ENCODE measurements at places on chromosomes 6 and 20.

DNA sequence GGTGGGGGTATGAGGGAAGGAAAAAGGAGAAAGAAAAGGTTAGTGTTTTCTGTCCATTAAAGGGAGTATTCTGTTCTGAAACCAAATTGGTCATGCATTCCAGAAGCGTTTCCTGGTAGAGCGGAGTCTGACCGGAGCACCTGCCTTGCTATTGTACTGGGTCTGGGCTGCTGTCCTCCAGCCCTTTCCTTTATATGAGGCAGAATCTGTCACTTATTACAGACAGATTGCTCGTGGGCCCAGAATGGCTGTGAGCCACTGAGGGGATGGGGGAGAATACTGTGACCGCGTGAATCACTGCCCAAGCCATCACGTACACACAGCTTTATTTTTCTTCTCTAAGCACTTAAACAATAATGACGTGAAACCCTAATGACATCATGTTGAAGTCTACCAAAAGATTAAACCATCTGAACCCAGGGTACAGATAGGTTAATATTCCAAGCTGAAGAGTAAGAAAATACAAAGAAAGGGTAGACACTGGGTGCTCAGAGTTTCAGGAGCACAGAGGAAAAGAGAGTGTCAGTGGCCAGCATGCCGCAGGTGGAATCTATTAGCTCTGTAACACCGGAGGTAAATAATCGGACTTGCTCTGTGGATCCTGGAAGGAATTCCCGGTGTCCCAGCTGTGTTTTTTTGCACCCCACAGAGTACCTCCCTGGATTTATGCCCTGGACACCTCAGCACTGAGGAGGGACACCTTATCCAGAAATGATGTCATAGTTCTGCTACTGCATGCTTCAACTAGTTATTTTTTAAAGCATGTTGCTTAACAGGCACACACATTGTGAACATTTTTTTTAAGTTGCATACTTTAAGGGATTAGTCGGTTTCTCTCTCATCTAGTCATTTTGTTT, 573.3 kb downstream of the PKHD1 start:
- DNase-seq = no peak

- no peak for DNase-seq
Measured at GRCh38 chr20:25306991-25307903, 59.4 kb downstream of the PYGB start.

DNA sequence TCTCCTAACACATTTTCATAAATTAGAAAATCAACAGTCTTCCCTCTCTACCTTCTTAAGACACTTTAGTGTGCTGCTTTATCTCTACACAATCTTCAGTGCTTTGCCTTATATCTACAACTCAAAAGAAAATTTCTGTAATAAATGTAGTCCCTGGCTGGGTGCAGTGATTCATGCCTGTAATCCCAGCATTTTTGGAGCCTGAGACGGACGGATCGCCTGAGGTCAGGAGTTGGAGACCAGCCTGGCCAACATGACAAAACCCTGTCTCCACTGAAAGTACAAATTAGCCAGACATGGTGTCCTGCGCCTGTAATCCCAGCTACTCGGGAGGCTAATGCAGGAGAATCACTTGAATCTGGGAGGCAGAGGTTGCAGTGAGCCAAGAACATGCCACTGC, 9.7 kb upstream of the EDN1 start:
- DNase-seq = no peak

- no peak for DNase-seq
Measured at GRCh38 chr20:47175493-47175892, 181.0 kb downstream of the ZMYND8 start.

- no peak for DNase-seq
Measured at GRCh38 chr6:161290751-161291150, 16.9 kb upstream of the AGPAT4 start.

GRCh38 chr6:41442352-41442672, 103.9 kb upstream of the FOXP4 start:
- DNase-seq = no peak

- no peak for DNase-seq
Measured at GRCh38 chr6:52573295-52573694, 3.6 kb downstream of the TRAM2 start.

DNA sequence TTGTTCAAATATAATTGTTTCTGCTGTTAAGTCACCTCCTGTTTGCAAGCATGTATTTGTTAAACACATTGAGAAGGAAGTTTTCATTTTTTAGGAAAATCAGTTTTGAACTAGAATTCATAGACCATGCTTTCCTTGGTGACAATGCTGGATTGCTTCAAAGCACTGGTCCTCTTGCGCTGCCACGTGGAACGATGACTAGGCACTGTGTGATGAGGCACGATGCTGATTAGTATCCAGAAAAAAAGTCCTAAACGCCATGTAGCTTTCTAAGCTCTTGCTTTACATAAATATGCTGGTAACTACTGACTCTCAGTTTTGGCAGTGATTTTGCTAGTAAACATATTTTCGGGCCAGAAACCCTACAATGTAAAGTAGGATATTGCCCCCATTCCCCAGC, 11.1 kb upstream of the EXOC2 start:
- no peak for DNase-seq

DNA sequence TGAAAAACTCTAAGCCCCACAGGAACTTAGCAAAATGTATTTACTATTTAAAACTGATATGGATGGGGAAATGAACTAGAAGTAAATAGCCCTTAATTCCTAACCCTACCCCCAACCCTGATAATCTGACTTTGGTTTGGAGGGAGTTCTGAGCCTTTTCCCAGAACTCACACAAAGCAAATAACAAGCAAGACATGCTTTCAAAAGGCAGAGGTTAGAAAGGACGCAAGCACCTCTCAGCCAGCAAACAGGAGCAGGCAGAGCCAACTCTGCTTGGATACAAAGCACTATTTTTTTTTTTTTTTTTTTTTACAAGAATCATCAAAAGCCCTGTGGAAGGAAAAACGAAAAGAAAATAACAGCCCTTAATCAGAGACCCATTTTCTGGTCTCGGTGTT, 58.7 kb downstream of the SLC22A23 start:
- DNase-seq = no peak

- no peak for DNase-seq
Measured at GRCh38 chr6:35919085-35919826, 1.6 kb downstream of the SRPK1 start.

GRCh38 chr6:113539623-113540022, 317.5 kb upstream of the MARCKS start:
- no peak for DNase-seq

- no peak for DNase-seq
Measured at GRCh38 chr20:24604966-24605665, 135.7 kb downstream of the SYNDIG1 start.
